ENCODE measurements at places on chromosomes 7 and 10.
A peak's percentile ranks its signal among the peaks of the same experiment; 100 is the strongest.

DNA sequence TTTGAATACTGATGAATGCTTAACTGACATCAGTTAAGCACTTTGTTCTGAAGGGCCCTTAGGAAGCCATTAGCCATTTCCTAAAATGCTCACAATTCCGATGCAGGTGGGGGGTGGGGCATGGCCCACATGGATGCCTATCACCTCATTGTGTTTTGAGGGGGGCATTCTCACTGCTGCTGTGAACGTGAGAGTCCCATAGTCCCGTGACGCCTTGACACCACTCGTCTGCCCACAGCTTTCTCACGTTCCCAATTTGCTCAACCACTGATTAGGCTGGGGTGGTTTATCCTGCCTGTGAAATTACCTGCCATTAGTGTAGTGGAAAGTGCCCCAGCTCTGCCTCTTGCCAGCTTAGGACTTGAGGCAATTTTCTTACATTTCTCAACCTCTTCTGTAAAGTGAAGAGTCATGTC is 31.9 kb downstream of the DUSP5 start:
- no peak for DNase-seq

GRCh38 chr7:97138830-97139229 is 21.3 kb downstream of the SDHAF3 start:
- DNase-seq = no peak

- DNase-seq = no peak
Observed at GRCh38 chr7:42709284-42709683, 202.6 kb downstream of the C7orf25 start.

- DNase-seq = no peak
Observed at GRCh38 chr7:26599982-26600381, 264.4 kb downstream of the SKAP2 start.

DNA sequence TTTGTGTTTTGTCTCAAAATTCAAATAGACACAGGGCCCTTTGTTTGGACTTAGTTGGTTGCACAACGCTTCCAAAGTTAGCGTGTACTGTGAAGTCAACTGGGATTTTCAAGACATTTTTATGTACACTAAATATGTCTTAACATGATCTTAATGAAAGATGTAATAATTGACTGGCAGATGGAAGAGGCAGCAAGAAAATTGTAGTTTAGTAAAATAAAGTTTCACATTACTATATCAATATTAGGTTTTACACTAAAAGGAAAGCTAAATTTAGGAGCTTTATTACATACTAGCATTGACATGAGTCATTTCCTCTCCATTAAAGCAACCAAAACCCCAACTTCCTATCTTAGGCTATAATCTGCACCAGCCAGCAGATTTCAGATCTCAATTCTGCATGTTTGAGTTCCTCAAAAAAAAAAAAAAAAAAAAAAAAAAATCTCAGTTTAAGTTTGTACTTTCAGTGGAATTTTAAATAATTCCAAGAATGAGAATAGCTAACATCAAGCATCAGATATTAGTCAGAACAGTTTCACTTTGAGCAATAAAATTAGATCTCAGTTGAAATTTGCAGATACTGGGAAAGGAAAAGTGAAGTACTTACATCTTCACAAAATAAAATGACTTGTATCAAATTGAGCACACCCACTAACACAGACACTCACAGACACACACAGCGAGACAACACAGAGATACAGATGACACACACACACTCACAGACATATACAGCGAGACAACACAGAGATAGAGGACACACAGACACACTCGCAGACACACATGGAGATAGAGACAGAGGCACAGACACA is 346.6 kb upstream of the KLF6 start:
- DNase-seq = no peak

DNA sequence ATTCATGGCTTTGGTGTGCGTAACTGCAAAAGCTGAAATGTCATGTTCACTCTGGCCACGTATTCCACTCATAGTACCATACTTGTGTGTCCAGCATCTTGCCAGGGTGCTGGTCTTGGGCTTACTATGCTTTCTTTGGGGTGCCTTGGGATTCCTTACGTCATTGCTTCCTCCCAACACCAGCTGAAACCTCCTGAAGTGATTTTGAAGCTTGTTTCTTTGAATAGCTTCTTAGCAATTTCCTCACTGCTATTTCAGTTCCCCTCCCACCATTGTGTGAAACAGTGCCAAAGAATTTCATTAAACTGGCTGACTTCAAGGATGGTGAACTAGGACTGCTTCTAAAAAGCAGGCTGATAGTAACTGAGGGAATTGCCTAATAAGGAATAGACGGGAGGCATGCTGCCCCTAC is 36.9 kb downstream of the ENTPD1 start:
- no peak for DNase-seq

DNA sequence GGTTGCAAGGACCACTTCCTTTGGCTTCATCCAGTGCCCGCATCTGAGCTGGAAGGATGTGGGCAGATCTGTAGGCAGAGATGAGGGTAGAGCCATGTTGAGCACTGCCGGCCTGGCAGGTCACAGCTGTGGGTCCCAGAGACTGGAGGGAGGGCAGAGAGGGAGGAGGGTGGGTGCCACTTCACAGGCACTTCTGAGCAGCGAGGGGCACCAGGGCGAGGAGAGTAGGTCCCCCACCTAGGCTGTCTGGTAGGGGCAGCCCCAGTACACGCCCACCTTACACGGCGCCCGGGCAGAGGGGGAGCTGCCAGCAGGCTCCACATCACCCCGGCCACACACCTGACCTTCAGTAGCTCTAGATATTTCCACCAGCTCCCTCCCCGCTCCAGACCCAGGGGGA is 473.0 kb upstream of the FOXK1 start:
- no peak for DNase-seq

DNA sequence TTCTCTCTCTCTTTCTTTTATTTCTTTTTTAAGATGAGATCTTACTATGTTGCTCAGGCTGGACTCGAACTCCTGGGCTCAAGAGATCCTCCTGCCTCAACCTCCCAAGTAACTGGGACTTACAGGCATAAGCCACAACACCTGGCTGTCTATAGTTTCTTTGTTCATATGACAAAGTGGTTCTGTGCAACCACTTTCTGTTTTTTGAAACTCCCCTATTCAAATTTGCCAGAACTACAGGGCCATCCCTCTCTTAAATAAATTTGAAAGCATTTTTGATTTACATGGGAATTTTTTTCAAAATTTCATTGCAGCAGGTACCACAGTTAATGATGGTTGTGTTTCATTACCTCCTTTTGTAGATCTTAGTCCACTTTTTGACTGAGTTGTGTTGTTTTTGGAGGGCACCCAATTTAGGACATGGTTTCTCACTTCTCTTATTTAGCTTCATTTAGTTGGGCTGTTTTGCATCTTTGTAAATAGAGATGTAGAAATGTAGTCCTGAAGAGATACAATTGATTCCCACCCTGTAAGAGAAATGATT is 119.2 kb downstream of the LRRC4 start:
- no peak for DNase-seq

DNA sequence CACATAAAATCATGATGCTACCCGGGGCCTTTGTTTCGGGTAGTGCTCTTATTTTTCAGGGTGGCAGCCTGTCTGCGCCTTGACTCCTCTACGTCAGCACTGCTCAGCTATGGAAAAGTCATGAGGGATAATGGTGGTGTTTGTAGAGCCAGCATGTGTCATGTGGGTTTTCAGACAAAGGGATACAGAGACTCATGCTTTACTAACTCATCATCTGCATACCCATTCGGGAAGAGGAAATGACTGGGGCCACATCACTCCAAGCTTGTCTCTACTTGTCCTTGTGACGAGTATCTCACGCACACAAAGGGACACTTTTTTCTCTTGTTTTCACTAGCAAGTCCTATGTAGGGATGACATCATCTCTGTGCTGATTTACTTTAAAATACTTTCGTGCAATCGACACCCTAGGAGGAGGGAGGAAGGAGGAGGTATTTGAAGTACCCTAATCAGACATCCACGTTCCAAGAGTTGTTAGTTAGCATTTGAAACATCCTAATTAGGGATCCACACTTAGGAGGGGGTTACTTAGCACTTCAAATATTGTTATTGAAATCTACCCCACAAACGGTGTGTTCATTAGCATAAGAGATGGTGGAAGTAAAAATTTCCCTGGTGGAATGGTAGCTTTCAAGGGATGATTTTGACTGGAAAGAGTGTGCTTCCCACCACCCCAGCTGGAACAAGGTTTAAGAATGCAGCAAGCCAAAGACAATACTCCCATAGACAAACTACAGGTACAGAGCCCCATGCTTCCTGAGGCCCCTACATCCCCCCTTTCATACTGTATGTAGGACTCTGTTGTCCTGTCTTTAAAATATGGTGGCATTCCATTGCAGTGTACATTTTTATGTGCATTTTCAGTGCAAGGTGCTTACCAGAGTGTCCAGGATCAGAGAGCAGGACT is 52.0 kb downstream of the THNSL1 start:
- DNase-seq = no peak

DNA sequence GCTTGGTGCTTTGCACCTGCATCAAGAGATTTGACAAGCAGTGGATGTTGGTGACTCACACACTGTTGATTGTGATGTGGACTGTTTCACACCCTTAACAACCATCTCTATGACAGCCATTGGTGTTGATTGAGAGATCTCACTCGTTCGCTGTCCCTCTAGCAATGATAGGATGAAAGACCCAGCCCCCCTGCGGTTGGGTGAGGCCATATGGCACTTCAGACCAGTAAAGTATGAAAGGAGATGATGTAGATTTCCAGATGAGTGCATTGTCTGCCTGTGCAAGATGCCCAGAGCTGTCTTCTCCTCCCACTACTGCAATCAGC is 138.7 kb upstream of the PRR15 start:
- DNase-seq = no peak

DNA sequence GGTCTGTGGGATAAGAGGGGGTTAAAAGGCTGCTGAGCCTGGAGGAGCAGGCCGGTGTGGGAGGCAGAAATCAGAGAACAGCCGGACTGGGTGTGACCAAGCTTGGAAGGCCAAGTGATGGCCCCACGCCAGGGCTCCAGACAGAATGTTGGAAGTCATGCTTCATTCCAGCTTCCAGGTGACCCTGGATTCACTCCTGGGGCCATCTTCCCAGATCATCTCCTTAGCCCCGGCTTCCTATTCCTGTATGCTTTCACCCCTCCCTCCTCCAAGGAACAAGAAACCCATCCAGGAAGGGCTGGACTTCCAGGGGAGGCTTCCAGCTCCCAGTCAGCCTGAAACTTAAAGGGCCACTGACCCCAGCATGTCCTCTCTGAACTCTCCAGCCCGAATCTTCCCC is 1.0 kb downstream of the INMT start:
- no peak for DNase-seq

- no peak for DNase-seq
Observed at GRCh38 chr7:150860291-150860977, 8.1 kb downstream of the AOC1 start.

DNA sequence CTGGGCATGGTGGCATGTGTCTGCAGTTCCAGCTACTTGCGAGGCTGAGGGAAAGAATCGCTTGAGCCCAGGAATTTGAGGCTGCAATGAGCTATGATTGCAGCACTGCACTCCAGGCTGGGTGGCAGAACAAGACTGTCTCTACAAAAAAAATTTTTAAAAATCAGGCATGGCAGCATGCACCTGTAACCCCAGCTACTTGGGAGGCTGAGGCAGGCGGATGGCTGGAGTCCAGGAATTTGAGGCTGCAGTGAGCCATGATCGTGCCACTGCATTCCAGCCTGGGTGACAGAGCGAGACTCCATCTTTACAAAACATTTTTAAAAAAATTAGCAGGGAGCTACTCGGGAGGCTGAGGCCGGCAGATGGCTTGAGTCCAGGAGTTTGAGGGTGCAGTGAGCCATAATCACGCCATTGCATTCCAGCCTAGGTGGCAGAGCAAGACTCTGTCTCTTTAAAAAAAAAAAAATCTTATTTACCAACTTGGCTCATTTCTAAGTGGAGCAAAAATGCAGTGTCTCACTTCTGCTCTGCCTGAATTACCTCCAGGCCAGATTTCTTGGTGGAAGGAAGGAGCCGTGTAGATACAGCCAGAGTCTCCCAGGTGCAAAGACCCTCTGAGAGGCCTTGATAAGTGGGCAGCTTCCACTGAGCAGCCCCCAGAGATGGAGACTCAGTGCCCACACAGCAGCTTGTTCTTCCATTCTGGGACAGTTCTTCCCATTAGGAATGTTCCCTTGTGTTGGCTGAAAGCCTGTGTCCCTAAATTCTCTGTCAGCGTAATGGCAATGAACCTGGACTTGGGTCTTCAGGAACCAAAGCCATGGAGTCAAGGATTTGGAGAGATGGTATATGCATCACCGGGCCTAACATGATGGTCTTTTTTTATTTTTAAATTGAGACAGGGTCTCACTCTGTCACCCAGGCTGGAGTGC is 30.0 kb downstream of the GTF2IRD1 start:
- no peak for DNase-seq

DNA sequence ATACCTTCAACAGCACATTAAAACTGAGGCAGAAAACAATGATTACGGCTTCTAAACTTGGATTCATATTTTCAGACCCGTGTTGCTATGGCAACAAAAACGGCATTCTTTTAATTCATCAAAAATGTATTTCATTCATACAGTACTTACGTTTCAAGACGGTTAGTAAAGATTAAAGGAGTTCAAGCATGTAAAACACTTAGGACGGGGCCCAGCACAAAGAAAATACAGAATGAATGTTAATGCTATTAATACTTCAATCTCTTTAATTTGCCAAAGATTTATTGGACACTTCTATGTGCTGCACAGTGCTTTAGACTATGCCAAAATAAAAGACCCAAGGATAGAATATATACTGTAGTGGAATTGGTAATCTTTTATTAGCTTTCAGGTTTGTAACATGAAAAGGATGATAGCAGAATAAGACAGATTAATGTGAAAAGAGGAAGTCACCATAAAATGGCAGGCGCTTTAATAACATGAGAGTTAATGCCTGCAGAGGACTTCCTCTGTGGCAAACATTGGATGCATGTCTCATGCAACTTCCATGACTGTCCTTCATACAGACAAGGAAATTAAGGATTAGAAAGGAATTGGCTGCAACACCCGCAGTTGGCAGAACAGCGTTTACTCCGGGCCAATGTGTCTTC is 201.6 kb upstream of the KLF6 start:
- no peak for DNase-seq

GRCh38 chr7:134044682-134045081 is 82.5 kb upstream of the LRGUK start:
- no peak for DNase-seq

DNA sequence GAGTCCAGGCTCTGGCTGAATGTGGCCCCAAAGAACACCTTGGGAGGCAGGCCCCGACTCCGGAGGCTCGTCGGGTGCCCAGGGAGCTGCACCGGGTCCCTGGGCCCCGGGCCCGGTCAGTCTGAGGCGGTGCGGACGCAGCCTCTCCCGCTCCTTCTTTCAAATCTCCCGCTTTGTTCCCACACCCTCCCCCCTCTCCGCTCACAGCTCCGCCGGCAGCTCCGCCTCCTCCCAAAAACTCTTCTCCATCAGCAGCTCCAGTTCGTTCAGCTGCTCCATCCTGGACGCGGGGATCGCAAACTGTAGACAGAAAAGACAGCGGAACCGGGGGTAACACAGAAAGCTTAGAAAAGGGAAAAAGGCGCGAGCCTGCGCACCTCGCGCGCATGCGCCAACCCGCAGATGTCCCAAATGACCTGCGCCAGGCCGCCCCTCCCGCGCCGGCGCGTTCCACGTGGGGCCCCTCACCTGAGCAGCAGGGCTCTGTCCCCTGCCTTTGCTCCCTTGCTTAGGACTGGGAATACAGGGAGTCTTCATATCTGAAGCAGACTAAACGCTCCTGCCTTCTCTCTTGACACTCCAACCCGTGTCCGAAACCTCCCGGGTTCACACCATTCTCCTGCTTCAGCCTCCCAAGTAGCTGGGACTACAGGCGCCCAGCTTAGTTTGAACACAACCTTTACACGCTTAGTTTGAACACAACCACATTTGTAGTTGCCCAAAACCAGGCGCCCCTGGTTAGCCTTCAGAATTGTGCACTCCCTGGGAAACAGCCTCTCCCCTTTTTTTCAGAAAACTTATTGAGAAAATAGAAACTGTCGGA is at the start of gene DNA2:
Gene DNA2, minus strand, starts transcription at position 388 of the 823 bp plus-strand sequence. Its CDS starts 109 bp downstream, at position 279.
- DNase-seq = peak; percentile 56

GRCh38 chr7:37262181-37262580 is 186.5 kb downstream of the ELMO1 start:
- DNase-seq = no peak

Measured in activated CD8-positive, alpha-beta memory T cell treated with anti-CD3 and anti-CD28 coated beads for 4 hours (primary cell).